ENCODE measurements at places on chromosomes 2 and 18. TPM values are rescaled to one million over a fixed set of nuclear protein-coding genes. Genes with fewer than 3 reads are reported as not detected.

SPP2 gene
- not detected for polyA plus RNA-seq

IGFBP2 gene
- polyA plus RNA-seq = 50.5 TPM

TGFA gene
- polyA plus RNA-seq = 10.3 TPM

NAPG gene
- 12.7 TPM for polyA plus RNA-seq

- DNase-seq = no peak
Measured at GRCh38 chr2:111617299-111618225, 266.4 kb downstream of the ANAPC1 start.

DNA sequence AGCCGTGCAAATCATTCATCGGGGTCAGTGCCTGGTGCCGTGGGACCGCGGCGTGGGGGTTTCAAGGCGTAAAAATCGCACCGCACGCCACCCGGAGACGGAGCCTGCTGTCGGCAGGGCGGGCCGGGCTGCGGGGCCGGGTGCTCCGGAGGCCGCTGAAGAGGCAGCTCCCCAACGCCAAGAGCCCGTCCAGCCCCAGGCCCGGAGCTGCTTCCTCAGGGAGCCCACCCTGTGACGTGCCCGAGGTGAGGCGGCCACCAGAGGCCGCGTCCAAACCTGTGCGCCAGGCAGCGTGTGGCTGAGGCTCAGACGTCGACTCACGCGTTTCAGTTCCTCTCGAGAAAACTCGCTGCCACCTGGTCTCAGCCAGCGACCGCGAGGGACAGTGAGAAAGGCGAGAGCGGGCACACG is 98.1 kb downstream of the NFATC1 start:
- DNase-seq = no peak

DNA sequence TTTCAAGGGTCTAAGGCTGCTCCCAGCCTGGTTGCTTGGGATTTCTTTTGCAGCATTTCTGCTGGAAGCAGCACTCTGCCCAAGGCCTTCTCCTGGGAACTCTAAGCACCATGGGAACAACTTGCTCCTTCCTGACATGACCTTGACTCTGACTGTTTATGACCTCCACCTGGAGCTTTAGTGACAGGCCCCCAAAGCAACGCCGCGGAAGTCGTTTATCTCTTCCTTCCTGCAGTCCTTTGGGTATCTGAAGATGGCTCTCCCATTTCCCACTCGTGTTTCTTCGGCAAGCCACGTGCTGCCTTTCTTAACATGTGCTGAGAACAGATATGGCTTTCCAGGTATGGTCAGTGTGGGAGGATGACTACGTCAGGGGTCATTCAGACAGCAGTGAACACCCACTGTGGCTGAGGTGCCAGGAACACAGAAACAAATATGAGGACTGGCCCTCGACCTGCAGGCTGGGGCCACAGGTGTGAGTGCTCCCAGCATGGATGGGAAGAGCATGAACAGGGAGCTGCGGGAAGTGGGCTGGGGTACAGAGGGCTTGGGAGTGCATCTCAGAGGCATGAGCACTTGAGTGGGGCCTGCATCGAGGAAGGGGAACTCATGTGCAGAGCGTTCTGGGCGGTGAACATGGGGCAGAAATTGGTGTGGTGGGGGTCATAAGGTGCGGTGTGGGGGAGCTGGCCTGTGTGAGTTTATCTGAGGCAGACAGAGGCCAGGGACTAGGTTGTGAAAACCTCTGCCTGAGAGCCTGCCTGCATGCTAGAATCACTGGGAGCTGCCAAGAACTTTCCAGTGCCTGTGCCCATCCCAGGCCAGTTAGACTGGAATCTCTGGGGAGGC is 140.5 kb downstream of the TSN start:
- DNase-seq = no peak

DNA sequence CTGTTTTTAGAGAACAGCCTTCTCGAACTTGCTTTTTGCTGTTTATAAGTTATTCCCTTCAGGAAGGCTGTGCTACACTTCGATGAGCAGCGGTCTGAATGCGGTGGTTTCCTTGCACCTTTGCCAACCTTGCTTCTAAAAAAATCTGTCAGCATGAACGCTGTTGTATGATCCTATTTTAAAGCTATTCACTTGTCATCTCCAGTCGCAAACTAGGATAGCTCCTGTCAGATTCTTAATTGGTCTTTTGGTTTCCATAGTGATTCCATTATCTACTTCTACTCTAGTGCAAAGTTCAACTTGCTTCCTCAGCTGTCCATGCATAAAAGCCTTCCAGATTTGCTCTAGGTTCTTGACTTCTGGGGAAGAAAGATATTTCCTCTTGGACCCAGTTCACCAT is 76.3 kb upstream of the GALNT3 start:
- no peak for DNase-seq

- no peak for DNase-seq
Measured at GRCh38 chr2:201790989-201791388, 10.3 kb upstream of the ALS2 start.
